AG09309 (cell line): ENCODE measurements at places on chromosomes 12 and 14.

- DNase-seq: peak; percentile 68
Observed at GRCh38 chr14:25006961-25007795, 42.8 kb downstream of the STXBP6 start.

DNA sequence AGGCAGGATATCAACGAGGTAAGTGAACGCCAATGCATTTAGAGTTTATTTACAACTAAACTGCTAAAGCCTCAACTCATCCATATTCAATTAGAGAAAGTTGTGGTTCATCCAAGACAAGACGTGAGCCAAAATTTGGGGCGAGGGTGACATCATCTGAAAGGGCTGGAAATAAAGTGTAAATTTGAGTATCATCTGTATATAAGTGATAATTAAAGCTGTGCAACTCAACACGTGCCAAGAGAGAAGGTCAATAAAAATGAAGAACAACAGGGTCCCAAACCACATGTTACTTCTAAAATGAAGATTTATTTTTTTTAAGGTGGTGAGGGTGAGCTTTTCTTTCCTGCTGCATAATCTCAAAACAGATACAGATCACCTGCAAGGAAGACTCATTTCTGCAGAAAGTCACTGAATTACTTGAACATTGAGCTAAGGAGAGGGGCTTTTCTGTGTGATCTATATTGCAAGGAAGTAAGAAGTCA lies 203.6 kb downstream of the EFCAB11 start:
- DNase-seq: no peak

DNA sequence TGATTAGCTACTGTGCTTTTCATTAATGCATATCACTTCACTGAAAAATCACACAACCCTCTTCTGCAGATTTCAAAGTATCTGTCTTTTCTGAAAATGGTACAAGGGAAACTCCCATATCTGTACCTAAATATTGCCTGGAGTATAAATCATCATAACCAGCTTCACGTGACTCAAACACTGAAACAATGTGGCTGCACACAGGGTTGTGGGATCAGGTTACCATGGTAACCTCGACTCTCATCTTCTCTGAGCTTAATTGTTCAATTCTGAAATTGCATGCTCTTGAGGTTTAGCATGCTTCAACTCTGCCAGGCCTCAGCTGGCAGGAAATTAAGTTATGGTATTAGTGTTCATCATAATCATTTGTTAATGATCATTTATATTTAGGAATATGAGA lies 77.5 kb upstream of the CPSF6 start:
- no peak for DNase-seq

DNA sequence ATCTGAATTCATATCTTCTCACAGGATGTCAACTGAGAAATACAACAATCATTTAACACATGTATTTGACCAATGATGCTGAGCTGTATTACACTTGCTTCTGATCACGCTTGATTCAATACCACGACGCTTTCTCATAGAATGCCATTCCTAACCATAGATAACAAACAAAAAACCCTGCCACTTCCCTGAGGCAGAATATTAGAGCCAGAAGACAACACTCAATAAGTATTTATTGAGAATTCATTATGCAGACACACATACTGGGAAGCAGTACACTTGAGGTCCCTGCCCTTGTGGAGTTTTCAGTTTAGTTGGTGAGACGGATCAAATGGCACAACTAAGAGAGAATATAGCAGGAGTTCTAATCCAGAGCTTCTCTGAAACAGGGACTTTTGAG lies 32.4 kb downstream of the BLTP3B start:
- no peak for DNase-seq

DNA sequence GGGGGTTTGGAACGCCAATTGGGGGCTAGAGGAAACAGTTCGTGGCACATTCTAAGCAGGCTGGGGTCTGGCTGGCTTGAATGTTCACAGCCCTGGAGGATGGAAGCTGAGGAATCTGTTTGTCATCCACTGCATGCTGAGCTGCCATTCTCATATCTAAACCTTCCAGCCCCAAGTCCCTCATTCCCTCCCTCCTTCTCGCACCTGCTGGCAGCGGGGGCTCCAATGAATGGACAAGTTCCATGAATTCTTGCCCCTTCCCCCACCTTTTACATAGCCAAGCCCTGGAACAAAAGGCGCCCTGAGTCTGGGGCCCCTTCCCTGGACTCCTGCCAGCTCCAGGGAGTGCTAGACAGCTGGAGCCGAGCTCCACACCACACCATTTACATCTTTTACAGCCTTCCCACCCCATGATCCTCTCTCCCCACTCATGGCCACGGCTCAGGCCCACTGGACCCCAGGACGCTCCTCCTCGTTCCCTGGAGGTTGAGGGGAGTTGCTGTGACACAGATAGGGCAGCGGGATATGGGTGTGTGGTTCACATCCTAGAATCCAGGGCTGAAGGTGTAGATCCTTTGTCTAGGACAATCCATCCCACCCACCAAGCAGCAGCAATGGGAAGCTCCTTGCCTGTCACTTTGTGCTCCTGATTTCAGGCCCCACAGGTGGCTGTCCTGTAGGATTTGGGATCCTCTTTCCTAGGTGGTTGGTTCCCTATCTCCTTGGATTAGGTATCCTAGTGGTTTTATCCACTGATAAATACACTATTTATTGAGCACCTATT lies 21.7 kb upstream of the VRTN start:
- no peak for DNase-seq

DNA sequence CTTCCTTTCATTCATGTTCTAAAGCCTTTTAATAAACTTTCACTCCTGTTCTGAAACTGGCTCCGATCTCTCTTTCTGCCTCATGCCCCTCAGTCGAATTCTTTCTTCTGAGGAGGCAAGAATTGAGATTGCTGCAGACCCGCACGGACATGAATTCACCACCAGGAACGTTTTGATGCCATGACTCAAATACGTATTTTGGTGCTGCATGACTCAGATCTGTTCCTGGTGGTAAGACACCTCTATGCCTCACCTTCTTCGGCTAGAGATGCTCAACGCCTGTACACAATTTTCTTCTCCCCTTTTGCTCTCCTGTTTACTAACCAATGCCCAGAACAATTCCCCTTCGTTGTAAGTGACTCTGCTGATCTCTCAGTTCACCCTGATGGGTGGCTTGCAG lies 52.0 kb upstream of the RIMBP2 start:
- DNase-seq: no peak

DNA sequence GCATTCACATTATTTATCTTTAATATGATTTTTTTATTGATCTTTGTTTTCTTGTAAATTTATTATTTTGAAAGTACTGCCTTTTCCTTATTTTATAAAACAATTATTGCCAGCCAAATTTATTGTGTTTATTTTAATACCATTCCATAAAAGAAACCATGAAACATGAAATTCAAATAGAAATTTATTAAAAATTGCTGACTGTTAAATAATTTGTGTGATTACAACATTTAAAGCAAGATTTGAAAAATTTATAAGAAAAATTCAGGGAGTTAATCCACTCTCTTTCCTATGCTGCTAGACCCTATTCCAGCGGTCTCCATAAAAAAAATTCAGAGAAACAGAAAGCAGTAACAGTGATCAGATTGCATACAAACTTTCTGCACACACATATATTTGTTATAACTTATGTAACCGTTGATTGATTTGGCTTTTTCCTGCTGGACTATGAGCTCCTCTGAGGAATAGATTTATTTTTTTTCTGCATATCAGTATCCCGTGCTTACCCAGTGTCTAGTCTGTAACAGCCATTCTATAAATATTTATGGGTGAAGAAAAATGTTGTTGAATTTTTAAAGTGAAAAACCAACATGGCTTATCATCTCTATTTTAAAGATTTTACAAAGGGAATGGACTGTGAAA lies 68.1 kb downstream of the LRRK2 start:
- no peak for DNase-seq

GRCh38 chr14:103867523-103867953 lies 20.2 kb upstream of the PPP1R13B start:
- no peak for DNase-seq

DNA sequence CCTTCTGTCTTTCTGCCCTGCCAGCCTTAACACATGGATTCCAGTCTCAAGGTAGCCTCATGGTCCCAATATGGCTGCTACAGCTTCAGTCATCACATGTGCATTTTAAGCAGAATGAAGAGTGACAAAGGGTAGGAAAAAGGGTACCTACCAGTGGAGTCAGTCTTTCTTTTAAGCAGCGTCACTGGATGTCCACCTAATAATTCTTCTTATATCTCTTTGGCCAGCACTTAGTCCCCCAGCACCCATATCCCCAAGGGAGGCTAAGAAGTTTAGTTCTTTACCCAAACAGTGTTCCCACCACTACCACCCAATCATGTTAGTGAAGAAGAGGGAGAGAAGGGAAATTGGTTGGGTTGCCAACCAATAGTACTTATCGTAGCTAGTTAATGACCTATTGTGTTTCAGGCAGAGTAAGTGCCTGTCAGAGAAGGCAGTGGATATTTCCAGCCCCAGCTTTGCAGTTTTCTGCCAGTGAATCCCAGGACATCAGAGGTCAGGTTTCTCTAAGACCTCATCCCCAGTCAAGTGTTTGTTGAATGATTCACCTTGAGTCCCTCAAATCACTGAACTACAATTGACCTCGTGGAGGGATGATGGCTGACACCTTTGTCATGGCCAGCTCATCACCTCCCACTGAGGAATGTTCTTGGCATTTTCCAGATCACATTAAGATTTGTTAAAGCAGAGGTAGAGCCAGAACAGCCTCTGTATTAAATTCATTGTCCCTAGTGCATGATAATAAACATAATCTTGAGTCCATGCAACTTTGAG lies 250.9 kb upstream of the CRY1 start:
- DNase-seq: no peak

GRCh38 chr12:106146987-106147386 lies 8.2 kb upstream of the NUAK1 start:
- no peak for DNase-seq

GRCh38 chr12:117452112-117452511 lies 90.7 kb upstream of the NOS1 start:
- no peak for DNase-seq

- no peak for DNase-seq
Observed at GRCh38 chr12:117330441-117331113, 30.8 kb downstream of the NOS1 start.

DNA sequence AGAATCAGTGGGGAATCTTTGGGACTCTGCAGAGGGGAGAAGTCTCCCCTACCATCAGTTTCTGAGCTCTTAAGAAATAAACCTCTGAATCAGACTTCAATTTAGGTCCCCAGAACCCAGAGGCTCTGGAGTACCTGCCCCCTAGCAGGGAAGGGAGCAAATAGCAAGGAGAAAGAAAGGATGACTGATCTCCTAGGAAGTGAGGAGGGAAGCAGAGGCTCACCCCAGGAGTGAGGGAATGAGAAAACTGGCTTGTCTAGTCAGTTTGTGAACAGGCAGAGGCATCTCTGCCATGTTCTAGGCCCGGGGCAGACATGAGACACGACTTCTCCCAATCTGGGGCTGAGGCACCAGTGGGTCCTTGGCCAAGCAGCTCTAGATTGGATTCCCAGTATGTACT lies 24.3 kb upstream of the SMUG1 start:
- no peak for DNase-seq

GRCh38 chr12:13175499-13175898 lies 21.0 kb upstream of the EMP1 start:
- DNase-seq: no peak

GRCh38 chr14:91333650-91334039 lies 84.0 kb downstream of the CCDC88C start:
- no peak for DNase-seq

- no peak for DNase-seq
Observed at GRCh38 chr12:31368666-31369361, 42.9 kb upstream of the SINHCAF start.

- DNase-seq: no peak
Observed at GRCh38 chr12:57261428-57261865, 10.5 kb upstream of the STAC3 start.

DNA sequence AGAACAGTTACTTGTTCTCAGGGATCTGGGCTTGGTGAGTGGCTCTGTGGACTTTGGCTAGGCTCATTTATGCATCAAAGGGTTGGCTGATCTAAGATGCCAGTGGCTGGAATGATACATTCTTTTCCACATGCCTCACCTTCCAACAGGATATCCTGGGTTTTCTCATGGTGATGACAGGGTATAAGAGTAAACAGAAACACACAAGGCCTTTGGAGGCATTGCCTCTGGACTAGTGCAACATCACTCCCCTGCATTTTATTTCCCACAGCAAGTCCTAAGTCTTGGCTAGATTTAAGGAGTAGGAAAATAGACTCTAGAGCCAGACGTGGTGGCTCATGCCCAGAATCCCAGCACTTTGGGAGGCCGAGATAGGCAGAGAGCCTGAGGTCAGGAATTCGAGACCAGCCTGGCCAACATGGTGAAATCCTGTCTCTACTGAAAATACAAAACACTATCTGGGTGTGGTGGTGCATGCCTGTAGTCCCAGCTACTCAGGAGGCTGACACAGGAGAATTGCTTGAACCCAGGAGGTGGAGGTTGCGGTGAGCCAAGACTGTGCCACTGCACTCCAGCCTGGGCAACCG lies 47.9 kb downstream of the RPH3A start:
- DNase-seq: peak; percentile 24

DNA sequence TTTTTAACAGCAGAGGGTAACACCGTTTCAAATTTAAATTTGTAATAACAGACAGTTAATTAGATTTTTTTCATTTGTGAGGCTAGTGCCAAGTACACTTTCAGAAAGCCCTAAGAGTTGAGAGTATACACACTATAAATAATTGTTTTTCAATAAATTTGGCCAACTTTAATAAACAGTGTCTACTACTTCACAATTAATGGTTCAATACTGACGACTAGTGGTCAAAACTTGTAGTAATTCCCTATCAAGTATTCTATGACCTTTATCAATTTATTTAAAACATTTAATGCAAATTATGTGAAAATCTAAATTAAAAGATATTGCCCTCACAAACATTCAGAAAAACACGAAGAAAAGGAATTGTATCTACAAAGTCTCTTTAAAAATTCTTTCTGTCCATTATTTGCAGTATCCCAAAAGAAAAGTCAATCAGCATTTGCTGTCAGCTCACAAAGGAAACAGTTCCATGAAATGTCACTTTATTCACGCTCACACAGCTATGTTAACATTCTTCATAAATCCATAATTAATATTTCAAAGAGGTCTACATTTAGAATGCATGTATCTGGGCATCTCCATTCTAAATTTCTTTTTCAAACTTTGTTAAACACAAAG lies 91.2 kb downstream of the CEP128 start:
- DNase-seq: peak; percentile 7

DNA sequence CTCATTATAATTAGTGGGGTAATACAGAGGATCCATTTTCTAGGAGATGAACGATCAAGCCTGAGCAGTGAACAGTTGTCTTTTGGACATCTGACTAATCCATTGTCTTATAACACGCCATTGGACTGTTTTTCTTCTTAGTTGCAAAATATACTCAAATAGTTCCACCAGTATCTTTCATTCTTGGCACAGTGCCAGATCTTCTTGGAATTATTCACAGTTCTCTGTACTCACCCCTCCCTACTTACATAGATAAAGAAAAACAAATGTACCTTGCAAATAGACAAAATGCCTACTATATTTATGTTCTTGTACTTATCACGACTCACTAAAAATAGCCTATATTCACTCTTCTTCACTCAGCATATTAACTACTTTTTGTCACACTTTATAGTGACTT lies 3.8 kb downstream of the CBLN3 start:
- DNase-seq: peak; percentile 61
